ENCODE measurements at places on chromosomes 6 and 20.

DNA sequence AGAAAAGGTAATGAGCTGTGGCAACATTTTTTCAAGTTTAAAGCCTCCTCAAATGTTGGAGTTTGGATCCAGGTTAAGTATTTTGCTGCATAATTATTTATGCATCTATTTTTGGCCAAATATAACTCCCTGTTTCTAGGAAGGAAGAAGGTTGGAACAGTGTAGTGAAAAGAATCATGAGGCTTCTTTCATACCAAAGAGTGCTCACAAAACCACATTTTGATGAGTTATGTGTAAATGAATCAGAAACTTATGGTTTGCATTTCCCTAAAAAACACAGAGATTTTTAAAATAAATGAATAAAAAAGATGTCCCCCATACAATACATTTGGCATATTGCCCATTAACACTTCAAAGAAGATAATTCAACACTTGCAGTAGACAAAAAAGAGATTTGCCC lies 246.9 kb upstream of the PRDM1 start:
- DNase-seq, result no peak

DNA sequence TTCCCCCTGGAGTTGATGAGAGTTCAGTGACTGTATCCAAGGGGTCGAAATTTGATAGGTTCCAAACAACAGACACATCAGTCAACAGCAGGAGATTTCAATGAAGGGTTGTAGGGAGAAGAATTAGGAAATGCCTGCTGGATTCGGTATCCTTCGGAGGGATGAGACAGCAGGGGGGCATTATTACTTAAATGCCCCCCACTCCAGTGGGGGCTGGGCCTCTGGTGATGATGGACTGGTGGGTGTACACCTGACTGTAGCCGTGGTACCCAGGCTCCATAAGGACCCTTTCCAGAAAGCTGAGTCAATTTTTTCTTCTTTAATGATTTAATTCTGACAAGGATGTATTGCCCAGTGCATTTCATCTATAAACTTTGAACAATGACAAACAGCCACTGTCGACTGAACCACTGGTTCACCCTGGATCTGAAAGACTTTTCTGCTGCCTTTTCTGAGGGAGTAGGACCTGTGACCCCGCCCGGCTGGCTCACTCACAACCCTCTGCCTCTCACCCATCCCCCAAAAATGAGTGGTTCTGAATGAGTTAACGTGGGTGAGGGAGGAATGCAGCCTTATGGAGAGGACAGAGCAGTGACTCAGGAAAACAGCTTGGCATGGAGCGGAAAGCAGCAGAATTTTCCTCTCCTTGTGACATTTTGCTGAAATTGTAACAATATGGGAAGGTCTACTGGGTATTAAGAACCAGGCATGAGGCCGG lies 41.0 kb downstream of the ZMYND8 start:
- no peak for DNase-seq

- DNase-seq, result no peak
Observed at GRCh38 chr6:84332139-84333034, 104.9 kb upstream of the CEP162 start.

DNA sequence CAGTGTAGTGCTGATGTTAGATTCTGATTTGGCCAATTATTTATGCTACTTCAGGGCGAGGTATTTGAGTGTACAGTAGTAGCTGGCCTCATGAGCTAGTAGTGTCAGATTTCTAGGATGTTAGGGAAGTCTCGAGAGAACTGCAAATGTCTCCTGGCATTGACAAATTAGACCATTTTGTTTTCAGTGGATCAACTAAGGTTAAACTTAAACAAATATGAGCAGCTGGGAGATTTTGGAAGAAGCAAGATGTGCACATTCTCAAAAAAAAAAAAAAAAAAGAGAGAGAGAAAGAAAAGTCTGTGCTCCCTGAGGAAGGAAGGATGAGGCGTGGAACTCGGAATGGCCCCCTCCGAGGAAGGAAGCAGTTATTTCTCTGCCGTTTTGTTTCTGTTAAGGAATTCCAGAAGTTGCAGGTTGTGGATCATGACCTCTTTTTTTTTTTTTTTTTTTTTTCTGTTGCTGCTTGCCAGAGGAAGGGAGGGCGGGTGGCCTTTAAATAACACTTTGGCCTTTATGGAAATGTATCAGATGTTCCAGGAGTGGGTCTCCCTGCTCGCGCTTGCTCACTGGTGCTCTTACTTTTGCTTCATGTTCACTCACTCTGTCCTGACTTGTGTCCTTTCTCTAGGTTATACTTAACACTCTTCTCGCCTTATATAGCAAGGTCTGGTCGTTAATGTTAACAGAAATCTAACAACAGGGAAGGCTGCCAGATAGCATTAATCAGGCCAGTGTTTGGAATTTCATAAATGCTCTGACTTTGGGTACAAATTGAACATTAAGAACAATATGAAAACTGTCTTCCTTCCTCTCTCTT lies 124.4 kb downstream of the TCP11 start:
- DNase-seq, result no peak

- peak; percentile 11 for DNase-seq
Observed at GRCh38 chr6:169725125-169726048, 1.1 kb upstream of the PHF10 start.

DNA sequence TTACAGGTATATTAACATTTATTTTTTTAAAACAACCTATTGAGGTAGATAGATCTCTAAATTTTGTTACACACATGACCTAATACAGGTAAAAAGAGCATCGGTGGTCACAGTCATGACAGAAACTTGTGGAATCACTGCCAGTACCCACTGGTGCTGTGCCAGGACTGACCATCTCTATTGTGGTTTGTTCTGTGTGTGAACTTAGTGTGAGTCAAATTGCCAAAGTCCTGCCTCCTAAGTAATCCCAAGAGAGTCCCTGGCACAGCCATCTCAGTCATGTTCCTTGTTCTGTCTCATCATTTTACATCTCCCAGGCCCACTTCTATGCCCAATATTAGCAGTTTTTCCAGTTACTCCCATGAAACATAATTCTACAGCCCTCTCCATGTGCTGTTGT lies 21.4 kb downstream of the GSTA2 start:
- no peak for DNase-seq

GRCh38 chr6:14070457-14070856 lies 47.1 kb upstream of the CD83 start:
- DNase-seq, result no peak

DNA sequence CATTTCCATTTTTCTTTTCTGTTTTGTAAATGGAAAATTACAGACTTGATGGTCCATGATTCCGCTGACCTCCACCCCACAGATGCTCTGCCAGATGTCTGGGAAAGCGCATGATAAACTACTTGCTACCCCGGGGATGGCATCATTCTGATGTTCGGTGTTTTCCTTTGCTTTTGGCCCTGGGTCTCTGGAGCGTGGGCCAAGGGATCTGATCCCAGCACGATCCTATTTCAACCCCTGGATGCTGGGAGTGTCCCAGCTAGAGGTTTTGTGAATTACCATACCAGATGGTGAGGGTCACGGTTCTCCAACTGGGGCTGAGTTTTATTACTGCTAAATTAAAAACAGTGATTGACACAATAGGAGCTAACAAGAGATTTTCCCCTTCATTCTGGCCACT lies 25.2 kb upstream of the MYLIP start:
- DNase-seq, result no peak
